ENCODE measurements at places on chromosomes 3 and 15.

- DNase-seq: peak; percentile 32
Observed at GRCh38 chr3:74862476-74862875, 248.0 kb upstream of the CNTN3 start.

- DNase-seq: no peak
Observed at GRCh38 chr3:172476347-172476746, 28.1 kb upstream of the GHSR start.

- no peak for DNase-seq
Observed at GRCh38 chr3:30944124-30944523, 49.7 kb upstream of the GADL1 start.

DNA sequence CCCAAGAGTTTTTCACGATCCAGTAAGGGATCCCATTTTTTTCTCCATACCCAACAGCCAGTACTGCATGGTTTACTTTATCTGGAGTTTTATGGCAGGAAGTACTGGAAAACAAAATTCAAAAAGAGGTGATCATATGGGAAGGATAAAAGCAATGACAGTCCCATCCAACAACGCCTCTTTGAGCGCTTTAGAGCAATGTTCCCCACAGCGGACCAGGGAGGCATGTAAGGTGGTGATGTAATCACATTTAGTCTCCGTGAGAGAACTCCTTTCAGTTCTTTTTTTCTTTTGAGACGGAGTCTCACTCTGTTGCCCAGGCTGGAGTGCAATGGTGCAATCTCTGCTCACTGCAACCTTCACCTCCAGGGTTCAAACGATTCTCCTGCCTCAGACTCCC is 21.8 kb downstream of the CTSH start:
- DNase-seq: no peak

GRCh38 chr3:130907966-130908365 is 14.1 kb downstream of the ATP2C1 start:
- no peak for DNase-seq

DNA sequence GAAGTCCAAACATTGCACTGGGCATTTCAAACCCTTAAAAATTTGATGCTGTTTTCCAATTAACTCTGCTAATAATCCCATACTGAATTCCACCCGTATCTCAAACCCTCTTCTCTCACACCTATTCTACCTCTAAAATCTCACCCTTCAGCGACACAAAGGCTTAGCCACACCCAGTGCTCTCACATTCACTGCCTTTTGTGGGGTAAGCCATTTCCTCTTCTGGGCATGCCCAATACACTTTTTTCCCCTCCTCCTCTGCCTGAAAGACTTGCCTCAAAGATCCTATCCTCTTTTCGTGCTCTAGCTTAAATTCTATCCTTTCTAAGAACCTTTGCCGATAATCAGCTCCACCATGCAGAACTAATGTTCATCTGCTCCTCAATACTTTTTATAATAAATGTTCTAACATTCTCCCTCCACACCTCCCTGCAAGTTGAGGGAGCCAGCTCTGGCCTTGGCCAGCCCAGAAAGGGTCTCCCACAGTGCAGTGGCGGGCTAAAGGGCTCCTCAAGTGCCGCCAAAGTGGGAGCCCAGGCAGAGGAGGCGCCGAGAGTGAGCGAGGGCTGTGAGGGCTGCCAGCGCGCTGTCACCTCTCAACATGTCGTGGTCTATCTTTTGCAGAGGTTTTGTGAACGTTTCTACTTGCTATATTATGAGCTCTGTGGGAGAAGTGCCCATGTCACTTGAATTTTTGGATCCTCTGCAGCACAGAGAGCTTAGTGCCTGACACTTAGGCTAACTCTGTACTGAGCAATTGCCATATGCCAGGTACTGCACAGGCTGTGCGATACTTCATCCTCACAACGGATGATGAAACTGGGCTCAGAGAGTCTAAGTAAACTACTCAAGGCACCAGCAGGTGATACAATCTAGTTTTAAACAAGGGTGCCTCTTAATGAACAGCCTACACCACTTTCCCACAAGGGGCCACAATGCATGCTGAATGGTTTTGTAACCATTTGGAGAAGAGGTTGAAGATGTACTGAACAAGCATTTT is 53.6 kb upstream of the BCL6 start:
- no peak for DNase-seq

GRCh38 chr15:51004103-51004551 is 90.6 kb downstream of the TNFAIP8L3 start:
- no peak for DNase-seq

GRCh38 chr15:71352125-71352524 is 236.9 kb downstream of the THSD4 start:
- no peak for DNase-seq

DNA sequence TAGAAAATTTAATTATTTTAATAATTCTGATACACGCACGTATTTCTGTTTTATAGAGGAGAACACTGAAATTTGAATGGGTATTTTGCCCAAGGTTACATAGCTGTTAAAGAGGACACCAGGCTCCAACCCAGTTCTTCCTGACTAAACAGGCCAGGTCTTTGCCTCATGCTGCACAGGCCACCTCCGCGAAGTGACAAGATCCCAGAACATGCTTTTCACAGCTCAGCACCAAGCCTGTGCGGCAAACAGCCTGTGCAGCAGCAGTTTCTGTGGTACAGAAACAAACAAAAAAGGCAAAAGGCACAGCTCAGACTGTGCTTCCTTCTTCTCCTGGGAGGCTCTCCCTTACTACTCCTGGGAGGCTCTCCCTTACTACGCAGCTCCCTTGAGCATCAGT is 6.5 kb downstream of the FOXL2 start:
- DNase-seq: no peak

GRCh38 chr3:71207632-71208031 is 375.9 kb downstream of the FOXP1 start:
- no peak for DNase-seq

GRCh38 chr15:52427804-52428203 is 100.9 kb downstream of the MYO5A start:
- no peak for DNase-seq

DNA sequence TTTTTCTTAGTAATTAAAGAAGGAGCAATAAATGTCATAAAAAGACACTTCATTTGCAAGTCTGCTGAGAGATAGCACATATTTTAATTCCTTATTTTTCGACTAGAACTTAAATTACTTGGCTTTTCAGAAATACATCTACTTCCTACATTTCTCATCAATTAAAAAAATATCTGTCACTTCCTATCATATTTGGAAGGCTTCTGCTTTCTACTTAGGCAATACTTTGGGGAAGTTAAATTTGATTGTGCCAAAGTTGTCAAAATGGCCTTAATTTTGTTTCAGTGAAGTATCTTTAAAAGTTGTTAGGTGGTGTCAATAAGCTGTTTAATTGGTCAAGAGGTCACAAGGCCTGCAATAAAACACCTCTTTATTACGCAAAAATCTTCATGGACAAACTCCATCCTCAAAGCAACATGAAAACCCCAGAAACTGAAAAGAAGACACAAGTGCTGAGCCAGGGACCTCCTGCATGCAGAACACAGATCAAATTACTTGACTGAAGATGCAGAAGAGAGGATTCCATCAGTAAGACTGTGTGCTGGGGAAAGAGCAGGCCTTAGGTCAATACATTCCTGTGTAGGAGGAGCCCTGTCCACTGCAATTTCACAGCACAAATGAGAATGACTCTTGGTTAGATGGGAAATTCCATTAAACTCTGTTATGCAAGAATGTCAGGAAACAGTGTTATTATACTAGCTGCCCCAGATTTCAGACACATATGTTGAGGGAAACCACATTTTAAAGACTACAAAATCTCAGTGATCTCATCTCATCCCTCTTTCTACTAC is 48.0 kb upstream of the FSTL1 start:
- peak; percentile 59 for DNase-seq

DNA sequence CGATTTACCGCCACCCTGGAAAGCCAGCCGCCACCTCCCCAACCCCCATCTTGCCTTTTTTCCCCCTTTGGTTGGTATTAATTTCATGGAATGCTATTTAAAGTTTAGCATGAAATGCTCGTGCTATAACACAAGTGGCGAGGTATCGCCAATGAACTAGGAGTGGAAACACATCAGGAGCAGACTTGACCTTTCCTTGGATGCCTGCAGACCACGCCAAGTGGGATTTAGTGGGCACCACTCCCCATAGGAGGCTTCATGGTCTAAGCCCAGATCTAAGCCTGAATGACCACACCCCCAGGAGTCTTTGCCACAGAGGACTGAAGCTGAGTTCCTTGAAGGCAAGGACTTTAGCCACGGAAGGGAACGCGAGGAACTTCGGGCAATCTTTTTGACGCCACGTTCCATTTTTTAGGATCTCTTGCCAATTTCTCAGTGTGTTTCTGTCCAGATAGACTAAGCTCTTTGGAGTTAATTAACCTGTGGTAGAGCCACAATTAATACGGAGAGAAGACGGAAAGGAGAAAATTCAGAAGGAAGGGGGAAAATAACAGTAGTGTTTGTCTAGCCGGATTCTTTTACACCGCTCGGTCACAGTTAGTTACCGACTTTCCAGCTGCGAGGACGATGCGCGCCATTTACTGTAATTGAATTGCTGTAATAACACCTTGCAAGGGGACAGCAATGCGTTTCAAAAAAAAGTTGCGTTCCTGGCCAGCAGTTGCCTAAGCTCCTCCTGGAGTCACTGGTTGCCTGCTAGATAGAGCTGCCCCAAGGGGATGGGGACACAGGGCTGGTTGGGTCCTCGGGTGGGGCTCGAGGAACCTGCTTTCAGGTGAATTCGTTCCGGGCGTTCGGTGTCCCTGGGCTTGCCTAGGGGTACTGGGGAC is 37.1 kb downstream of the NR2F2 start:
- no peak for DNase-seq

GRCh38 chr3:119211193-119211592 is 29.5 kb downstream of the B4GALT4 start:
- no peak for DNase-seq

GRCh38 chr3:140509534-140509933 is 168.3 kb upstream of the TRIM42 start:
- no peak for DNase-seq

- DNase-seq: no peak
Observed at GRCh38 chr3:111882799-111883198, 23.7 kb downstream of the PHLDB2 start.

DNA sequence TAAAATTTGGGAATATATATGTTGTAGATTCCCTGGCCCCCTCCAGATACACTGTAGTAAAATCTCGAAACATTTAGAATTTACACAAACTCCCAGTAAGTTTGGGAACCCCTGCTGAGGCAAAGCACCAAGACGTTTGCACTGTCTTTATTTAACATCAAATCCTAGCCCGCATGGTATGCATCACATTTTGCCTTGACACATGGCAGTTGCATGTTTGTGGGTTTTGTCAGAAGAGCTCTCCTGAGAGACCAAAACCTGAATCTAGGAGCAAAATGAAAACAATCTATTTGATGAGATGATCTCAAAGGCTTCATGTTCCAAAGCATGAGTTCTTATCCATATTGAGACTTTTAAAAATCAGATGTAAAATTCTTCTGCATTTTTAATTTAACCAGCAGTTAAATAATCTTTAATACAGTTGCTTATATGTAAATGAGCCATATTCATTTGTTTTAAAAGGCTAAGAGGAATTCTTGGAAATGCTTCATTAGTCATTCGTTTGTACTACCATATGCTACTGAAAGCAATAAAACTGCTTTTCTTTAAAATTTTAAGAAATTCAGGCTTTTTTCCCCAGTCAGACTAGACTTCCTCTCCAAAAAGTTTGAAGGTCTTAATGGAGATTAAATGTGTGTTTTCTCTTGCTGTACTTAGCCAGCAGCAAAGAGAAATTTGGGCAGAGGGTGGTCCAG is 105.2 kb upstream of the BOC start:
- no peak for DNase-seq

DNA sequence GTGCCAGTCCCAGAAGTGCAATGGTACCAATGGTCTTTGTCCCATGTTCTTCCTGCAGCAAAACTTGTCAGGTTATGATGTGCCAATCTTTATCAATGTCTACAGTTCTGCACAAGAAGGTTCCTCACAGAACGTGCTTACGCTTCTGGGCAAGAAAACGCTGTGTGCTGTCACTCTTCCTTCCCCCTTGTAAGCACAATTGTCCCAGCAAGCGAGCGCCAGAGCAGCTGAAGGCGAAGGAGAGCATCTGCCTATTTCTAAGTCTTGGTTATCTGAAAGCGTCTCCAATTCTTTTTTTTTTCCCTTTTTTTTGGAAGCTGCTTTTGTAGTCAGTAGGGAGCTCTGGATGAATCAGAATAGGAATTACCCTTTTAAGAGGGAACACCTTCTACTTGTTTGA is 514.4 kb downstream of the FGF12 start:
- no peak for DNase-seq

DNA sequence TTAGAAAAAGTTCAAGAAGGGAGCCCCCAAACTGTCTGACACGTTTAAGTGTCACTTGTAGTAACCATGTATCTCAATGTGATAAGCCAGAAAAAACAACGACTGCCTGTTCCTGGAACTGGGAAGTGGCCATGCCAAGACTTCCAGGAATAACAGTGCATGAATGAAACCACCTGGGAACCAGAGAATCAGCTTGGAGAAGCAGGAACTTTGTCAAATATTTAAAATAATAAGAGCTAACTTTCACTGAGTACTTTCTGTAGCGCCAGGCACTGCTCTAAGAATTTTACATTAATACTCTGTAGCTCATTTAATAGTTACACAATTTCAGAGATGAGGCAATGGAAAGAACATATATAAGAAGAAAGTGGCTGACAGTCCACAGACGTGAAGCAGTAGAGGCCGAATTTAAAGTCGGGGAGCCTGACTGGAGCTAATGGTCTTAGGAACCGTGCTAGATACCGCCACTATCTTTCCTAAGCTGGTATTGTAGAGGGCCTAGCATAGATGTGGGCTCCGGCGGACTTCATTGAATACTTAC is 876 bp downstream of the PLSCR1 start:
- DNase-seq: peak; percentile 45

DNA sequence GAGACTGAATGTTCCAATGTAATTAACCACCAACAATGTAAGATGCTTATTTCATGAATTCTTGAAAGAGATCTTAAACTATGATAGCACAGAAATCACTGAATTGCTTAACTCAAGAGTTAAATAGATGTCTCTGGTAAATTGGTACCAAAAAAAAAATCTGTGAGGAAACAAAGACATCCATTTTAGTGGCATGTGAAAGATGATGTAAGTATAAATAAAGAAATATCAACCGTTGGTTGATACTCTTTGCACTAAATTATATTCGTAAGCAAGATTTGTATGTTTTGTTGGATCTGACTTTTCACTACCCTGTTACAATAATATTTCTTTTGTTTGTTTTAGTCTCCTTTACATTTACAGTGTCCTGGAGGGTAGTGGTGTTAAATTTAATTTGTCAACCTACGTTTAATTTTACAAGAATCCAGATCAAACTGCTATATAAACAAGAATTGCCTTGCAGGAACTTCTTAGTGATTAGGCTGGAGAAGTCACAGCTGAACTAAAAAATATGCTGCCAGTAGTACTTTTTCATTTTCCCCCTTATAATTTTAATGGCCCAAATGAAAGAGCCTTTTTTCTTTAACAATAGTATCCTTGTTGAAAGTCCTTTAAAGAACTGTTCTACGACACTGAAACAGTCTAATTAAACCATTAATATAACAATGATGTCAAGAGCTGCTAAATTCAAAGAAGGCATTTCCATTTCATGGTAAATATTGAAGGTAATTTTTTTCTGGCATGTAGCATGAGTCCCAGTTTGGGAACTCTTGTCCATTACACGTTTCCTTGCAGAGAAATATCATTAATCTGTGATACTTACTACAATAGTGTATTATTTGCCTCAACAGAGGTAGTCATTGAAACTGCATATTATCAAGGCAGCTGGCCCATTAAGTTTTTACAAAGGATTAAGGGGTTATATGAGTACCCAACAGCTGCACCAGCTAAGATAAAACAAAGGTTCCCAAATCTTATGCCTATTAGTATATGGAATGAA is 109.6 kb upstream of the PHLDB2 start:
- no peak for DNase-seq
